ENCODE measurements at places on chromosomes 6 and 20. TPM values are rescaled to one million over a fixed set of nuclear protein-coding genes. Genes with fewer than 3 reads are reported as not detected.
A peak's percentile ranks its signal among the peaks of the same experiment; 100 is the strongest.

DNA sequence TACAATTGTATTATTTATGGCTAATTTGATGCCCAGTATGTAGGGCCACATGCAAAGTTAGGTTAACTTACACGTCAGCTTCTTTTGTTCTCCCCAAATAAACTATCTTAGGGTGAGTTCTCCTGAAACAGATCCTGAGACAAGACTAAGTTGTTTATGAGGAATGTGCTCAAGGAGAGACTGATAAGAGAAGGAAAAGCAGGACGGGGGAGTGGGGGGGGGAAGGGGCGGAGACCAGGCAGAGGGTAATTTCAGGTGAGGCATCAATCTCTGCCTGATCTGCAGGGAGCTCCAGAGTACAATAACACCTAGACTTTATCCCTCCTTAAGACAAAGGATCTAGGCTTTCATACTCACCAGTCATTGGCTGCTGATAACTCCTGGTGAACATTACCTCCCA, 220.6 kb upstream of the BTBD3 start:
- DNase-seq = no peak

GRCh38 chr6:34031625-34032383, 114.1 kb downstream of the GRM4 start:
- DNase-seq = no peak

GRCh38 chr6:104306211-104306610, 553.5 kb downstream of the HACE1 start:
- no peak for DNase-seq

GRCh38 chr6:149925253-149925973, 2.5 kb upstream of the RAET1G start:
- no peak for DNase-seq

Gene BTNL2
- total RNA-seq = not detected

- no peak for DNase-seq
Observed at GRCh38 chr6:24484657-24485323, 4.6 kb downstream of the GPLD1 start.

- peak; percentile 19 for DNase-seq
Observed at GRCh38 chr6:136550045-136550329, 235 bp downstream of the MAP7 start.

Gene DPM1
- total RNA-seq = 44.9 TPM

DNA sequence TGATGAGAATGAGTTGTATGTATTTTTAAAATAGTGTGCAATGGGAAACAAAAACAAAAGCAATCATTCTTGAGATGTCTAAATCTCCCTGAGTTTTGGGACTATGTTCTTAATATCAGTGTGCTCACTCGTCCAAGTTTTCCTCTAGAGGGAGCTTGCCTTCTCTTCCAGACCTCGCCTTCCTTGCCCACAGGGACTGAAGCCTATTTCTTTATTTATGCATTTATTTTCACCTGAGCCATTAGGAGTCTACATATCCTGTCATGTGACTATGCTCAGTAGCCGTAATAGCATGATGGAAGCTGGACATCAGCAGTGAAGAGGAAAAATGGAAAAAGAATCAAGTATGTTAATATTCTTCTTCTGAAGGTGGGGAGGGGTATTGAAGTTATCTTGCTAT, 131.2 kb downstream of the SH3BGRL2 start:
- DNase-seq = no peak

Gene LY6G6F
- not detected for total RNA-seq

Gene C6orf163
- total RNA-seq = 1.6 TPM

DNA sequence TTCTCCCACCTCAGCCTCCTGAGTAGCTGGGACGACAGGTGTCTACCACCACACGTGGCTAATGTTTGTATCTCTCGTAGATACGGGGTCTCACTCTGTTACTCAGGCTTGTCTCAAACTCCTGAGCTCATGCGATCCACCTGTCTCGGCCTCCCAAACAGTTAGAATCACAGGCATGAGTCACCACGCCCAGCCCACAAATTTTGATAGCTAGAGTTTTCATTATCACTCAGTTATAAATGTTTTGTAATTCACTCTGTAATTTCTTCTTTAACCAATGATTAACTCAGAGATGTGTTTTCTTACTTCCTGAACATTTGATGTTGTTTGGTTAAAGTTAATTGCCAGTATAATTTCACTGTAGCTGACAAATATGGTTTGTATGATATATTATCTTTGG, 249.3 kb downstream of the SMOC2 start:
- DNase-seq = no peak

GRCh38 chr6:140537834-140538705, 1163.6 kb upstream of the CITED2 start:
- DNase-seq = no peak

DNA sequence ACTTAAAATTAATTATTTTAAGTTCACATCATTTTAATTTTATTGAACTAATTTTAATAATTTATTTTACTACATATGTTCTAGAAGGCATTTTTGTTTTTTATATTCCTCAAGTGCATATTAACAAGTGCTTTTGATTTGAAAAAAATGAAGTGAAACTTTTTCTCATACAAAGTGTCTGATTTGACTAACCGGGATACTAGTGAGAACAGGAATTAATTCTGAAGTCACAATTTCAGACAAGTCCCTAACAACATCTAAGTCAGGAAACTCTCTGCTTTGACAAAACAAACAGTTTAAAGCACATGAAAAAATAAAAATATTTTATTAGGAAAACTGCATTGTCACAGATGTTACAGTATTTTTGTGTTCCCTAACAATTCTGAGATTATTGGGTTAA, 1166.3 kb upstream of the CITED2 start:
- no peak for DNase-seq

GRCh38 chr6:62446647-62447316, 160.8 kb upstream of the KHDRBS2 start:
- no peak for DNase-seq

DNA sequence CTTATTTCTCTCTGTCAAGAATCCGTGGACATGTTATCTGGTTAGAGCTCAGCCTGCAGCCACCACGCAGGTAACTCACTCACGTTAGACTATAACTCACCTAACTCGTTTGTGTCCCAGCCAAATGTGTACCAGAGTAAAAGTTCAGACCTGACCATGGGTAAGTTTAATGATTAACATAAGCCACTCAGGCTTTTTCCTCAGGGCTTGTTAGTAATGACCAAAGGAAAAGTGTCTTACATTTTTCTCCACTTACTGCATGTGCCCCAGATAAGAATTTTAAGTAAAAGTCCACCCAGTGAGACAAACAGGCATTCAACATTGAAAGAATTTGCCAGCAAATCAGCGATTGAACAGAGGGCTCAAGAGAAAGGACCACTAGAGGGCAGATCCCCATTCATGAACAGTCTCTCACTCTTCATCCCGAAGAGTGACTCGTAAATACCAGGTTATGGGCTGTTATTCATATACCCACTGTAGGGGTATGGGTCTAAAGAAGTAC, at the start of gene PKHD1:
TSS of gene PKHD1 (minus strand) at position 116 of the 502 bp plus-strand sequence. CDS start 2,680 bp downstream, outside the sequence.
- no peak for DNase-seq

DNA sequence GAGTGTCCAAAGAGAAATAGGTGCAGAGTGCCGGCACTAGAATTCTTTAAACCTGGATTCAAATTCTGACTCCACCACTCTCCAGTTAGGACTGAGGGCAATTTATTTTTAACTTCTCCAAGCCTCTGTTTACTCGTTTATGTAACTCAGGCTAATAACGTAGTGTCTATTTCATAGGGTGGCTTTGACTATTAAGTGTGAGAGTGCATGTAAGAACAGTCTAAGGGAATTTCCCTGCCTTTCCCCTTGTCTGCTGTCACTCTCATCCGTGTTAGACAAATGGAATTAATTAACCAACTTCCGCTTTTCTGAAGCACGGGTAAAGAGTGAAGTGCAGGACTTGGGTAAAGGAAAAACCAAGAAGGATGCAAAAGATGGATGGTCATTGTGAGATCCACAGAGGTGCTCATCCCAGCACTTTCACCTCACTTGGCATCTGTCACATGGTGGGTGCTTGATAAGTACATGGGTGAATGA, 4.1 kb upstream of the ZKSCAN8 start:
- no peak for DNase-seq

Gene FKBP1C
- 0.63 TPM for total RNA-seq

DNA sequence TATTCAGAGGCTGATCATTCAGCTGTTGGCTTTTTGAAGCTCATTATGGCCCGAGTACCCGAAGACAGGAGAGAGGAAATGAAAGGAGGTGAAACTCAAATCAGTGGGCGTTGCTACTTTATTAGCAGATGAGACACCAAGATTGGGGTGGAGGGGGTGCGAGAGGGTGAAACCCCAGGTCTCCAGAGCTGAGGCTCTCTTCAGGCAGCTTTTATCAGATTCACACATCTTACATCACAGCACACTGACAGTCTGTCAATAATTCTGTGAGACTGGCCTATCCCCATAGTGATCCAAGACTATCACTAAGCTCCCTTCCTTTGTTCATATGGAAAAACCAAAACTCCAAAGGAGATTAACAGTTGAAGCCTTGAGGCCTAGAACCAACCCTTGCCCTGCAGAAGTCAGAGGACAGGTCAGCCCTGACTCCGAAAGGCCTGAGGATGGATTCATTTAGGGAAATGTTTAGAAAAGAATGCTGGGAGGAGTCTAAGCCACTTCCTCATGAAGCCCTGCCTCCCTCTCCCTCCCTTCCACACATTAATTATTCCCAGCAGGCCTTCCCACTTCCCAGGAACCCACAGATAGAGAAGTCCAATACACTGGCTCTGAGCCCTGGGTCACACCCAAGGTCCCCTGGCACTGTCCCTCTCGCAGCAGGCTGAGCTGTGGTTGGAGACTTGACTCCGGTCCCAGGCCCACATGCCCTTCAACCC, 23.2 kb downstream of the TRERF1 start:
- peak; percentile 62 for DNase-seq

GRCh38 chr6:148611213-148611612, 135.6 kb upstream of the UST start:
- DNase-seq = peak; percentile 60

DNA sequence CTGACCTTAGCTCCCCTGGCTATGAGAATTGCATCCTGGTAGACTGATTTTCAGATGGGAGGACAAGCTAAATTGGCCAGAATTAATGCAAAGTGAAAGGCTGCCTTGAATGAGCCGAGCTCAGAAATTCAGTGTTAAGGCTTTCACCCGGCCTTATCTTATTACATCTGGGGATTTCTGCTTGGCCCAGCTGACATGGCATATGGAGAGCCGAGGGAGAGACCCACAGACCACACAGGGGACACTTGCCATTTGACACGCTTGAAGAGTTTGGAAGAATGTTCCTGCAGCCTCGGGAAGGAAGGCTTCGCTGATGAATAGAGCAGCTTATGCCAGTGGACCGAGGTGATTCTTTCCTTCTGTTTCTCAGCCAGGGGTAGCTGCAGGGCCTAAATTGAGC, 9.0 kb downstream of the MOCS3 start:
- no peak for DNase-seq

GRCh38 chr20:13342469-13343242, 121.6 kb downstream of the ISM1 start:
- DNase-seq = no peak

DNA sequence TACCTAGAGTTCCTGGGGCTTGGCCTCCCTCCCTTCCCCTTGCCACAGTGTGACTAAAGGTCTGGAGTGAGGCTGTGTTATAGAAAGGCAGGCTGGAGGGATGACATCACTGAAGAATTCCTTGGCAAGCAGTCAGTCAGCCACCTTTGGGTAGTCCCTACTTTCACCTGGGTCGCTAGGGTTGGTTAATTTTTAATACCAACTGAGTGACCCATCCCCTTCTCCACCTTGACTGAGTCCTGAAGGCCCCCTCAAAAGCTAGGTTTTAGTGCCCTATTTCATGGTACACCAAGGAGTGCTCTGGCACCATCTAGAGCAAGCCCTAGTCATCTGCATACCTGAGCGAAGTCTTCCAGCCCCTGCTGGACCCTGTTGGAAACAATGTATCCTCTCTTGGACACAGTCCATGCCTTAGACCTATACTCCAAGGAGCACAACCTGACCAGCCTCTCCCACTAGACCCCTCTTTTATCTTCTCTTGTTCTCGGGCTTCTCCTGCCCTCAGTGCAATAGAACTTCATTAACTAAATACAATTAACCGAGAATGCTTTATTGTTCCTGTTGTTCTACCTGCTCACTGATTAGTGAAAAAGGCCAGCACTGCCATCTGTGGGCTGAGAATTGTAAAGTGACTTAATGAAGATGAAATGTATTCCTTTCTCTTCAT, 44.6 kb downstream of the RIN2 start:
- DNase-seq = no peak

GRCh38 chr6:37622646-37623071, 75.0 kb downstream of the MDGA1 start:
- DNase-seq = no peak

DNA sequence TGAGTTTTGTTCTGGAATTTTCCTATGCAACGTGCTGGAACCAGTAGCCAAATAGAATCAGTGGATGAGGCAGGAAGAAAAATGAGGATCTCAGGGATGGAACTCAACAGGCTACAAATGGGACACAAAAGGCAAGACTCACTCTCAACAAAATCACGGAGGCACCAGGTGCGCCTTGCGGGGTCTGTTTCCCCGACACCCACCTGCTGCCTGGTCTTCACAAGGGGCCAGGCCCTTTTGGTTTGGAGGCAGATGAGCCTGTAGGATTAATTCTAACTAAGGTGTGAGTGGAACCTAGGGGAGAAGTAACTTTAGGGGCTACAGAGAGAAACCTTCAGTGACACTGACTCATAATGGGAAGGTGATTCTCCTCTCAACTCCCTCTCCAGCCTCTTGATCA, 56.5 kb downstream of the ZNF831 start:
- DNase-seq = no peak

Gene WFDC5
- total RNA-seq = not detected

DNA sequence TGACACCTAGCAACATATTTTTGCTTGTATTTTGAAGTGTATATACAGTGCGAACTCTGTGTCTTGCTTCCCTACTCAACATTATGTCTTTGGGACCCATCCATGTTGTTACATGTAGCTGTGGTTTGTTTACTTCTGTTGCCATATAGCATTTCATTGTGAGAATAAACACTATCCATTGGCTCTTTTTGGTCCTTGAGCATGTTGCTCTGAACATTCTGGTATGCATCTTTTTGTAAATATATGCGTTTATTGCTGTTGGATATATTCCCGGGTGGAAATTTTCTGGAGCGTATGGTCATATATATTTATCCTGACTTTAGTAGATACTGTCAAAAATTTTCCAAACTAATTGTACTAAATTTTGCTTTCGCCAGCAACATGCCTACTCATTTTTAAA, 222.5 kb upstream of the SPTLC3 start:
- no peak for DNase-seq

- DNase-seq = no peak
Observed at GRCh38 chr6:63644668-63645326, 9.2 kb downstream of the PHF3 start.

Gene DSN1
- total RNA-seq = 4.8 TPM

- no peak for DNase-seq
Observed at GRCh38 chr6:105453968-105454367, 51.1 kb upstream of the PREP start.

DNA sequence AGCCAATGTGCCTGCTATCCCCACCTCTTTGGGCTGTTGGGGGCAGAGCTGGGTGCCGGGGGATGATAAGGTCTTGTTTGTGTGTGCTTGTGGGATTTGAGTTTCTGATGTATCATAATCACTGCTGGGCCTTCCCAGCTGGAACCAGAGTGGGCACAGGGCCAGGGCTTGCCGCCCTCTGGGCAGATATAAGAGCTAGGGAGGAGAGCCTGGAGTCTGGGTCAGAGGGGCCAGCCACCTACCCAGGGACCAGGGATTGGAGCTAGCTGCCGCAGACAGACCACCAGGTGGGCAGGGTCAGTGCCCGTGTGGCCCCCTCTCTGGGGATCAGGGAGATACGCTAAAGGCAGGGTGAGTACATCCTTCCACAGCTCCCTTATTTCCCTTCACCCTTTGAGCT, 3.1 kb upstream of the TLDC2 start:
- DNase-seq = no peak

- DNase-seq = peak; percentile 41
Observed at GRCh38 chr6:163965426-163966348, 551.2 kb downstream of the QKI start.

- DNase-seq = no peak
Observed at GRCh38 chr20:50146214-50146613, 7.3 kb downstream of the PEDS1 start.

Gene SRMS
- total RNA-seq = not detected

Gene DLK2
- 3.3 TPM for total RNA-seq
